Activated gamma-delta T cell treated with Interleukin-2 at 50 U/mL for 16 hours (primary cell): ENCODE measurements at places on chromosomes 6 and 20.

DNA sequence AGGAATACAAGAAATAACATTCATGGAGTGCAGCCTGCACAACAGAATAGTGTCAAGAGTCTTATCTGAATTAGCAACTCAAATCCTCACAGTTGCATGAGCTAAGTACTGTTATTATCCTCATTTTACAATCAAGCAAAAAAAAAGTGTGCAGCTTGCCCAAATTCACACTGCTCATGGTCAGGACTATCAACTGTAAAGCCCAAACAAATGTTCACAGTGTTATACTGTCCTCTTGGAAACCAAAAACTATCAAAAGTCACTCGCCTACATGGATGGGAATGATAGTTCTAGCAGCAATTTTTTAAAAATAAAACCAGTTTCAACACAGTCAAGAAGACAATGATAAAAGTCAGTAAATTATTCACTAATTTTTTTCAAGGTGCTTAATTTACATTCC lies 114.6 kb upstream of the HSF2 start:
- DNase-seq: no peak

- DNase-seq: no peak
Observed at GRCh38 chr6:50655848-50656453, 57.4 kb upstream of the TFAP2D start.

DNA sequence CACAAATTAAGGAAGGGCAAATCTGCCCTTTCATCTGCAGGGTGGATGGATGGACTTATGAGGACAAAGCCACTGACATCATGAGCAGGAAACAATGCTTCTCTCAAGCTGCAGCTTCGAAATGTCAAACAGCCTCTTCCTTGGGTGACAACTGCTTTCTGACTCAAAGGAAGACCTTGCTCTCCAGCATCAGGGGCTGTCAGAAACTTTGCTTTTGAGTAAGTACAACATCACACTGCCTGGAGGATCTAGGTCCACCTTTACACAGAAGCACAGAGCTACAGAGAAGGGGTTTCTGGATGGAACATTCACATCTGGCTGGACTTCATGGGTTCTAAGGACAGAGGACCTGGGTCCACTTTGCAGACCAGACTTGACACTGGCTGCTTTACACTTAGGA lies 5.9 kb downstream of the CST1 start:
- no peak for DNase-seq

GRCh38 chr20:46545077-46545826 lies 5.2 kb downstream of the OCSTAMP start:
- peak; percentile 31 for DNase-seq

DNA sequence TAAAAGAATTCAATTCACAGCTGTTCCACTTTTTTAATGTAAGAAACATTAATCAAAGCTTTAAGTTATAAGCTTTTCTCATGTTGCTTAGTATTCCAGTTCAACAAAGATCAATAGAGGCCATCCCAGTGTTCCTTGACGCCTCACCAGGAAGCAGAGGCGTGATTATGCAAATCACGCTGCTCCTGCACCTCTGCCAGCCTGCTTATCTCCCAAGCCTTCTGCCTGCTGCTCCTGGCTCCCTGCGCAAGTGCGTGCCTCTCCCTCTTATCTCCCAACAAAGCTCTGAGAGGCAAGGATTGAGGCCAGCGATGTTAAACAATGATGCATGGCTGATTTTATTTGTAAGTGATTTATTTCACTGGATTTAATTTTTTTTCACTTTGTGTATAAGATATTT lies 42.8 kb downstream of the INSM1 start:
- no peak for DNase-seq

GRCh38 chr20:44632103-44632752 lies 19.3 kb downstream of the ADA start:
- DNase-seq: no peak

DNA sequence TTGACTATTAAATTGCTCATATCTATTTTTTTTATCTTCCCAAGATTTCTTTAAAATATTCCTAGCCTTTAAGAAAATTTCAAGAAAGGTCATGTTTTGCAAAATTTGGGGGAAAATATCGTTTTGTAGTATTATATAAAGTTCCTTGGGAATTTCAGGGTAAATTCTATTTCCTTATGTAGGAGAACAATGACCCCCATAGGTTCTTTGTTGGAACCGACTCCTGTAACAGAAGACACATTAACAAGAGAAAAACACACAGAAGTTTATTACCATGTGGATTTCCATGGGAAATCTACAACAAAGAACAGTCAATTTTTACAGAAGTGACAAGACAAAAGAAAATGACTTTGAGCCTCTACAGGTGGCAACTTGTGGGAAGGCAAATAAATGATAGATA lies 68.1 kb downstream of the ADGB start:
- no peak for DNase-seq

- no peak for DNase-seq
Observed at GRCh38 chr20:46573234-46573633, 22.8 kb upstream of the OCSTAMP start.

- no peak for DNase-seq
Observed at GRCh38 chr6:157226761-157227160, 96.6 kb downstream of the TMEM242 start.

DNA sequence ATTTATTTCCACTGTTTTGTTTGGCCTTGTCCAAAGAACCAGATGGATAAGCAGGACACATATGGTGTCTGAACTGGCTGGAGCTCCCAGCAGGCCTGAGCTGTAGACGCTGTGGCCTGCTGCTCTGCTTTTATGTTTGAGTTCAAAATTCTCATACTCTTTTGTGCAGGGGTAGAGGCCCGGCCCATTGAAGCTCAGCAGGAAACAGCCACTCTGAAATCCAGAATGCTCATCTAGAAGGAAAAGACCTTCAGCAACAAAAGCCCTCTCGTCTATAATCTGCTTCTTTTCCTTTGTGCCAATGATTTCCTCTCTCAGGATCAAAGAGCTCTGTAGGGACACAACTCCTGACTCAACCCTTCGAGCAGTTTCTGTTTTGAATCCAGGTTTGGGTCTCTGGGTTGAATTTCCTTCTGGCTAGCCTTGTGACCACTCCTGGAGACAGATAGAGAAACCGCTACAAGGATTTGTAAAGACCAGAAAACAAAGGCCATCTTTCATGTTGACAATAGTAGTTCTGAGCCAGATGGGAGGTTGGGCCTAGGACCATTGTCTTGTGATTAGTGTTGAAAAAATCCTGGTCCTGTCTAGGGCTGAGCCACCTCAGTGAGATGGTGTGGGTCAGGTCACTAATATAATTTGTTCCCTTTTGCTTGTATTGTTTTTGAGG lies 446.7 kb downstream of the BCKDHB start:
- DNase-seq: no peak

DNA sequence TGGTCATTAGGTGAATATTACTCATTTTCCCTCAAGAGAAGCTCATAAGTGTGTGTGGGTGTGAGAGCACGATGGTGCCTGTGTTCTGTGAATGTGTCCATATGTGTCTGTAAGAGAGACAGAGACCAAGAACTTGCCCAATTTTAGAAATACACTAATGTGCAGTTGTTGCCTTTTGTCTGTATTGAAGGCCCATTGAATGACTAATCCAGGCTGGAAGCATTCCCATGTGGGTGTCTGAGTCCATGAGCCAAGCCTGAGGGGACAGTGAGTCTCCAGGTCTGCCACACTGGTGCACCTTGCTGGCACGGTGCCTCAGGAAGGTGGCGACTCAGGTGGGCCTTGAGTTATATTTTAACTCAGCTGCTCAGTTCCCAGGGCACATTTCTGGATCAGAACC lies 25.5 kb upstream of the ASXL1 start:
- no peak for DNase-seq

GRCh38 chr6:53956068-53956711 lies 155.1 kb upstream of the MLIP start:
- DNase-seq: no peak
